Hematopoietic multipotent progenitor cell treated with erythropoietin and hydrocortisone succinate and interleukin-3 and kit ligand, for 4 days (in vitro differentiated cells): ENCODE measurements at places on chromosomes 3 and 15.
A peak's percentile ranks its signal among the peaks of the same experiment; 100 is the strongest.

- peak; percentile 50 for DNase-seq
Observed at GRCh38 chr3:72018343-72018984, 233.5 kb upstream of the PROK2 start.

- DNase-seq, result no peak
Observed at GRCh38 chr15:49720261-49720660, 99.4 kb downstream of the DTWD1 start.

- DNase-seq, result no peak
Observed at GRCh38 chr3:160929595-160929994, 173.6 kb downstream of the PPM1L start.

- no peak for DNase-seq
Observed at GRCh38 chr3:30342318-30343060, 263.9 kb upstream of the TGFBR2 start.

DNA sequence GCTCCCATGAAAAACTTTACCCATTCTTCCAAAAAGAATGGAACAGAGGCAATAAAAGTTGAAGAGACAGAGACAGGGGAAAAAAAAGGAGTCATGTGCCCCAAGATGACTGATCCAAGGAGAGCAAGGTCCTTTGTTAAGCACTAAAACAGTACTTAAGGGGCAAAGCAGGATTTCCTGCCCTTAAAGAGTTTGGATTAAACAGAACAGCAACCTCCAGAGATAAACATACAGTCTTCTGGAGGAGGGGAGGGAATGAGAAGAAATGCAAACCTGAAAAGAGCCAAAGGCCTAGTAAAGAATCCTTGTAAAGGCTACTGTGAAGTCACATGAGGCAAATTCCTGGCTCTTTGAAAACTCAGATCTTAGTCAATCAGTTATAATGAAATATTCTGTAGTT is 38.2 kb downstream of the SHQ1 start:
- DNase-seq, result no peak

DNA sequence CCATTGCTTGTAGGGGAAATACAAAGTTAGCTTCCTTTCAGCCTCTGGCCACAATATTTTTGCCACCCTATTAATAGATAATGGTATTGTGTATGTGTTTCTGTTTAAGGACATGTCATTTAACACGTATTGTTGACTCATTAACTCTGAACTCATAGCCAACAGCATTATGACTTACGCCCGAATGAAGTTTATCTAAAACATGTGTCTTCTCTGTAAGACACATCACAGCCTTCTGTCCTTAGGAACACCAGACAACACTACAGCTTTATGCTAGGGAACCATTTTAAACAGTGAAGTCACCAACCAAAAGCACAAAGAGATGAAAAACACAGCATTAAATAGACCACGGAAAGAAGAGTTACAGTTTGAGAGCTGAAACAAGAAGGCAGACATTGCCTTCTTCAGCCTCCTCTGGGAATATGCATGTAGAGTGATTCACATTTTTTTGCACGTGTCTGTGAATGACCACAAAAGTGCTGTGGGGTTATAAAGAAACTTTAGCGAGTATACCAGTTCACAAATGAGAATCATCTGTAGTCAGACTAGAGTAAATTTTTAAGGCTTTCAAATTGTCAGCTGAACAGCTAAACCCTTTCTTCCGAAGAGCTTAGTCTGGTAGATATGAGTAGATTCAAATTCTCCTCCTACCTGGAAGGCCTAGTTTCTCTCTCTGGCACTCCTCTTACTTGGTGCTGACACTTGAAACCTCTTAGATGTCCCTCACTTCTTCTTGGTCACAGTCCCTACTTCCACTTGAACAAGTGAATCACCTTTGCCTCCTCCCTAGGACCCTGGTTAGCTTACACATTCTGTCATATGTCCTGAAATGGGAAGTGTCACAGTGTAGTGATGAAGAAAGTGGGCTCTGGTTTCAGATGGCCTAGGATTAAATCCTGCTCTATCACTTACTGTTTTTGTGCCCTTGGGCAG is 32.2 kb downstream of the MCTP2 start:
- no peak for DNase-seq

DNA sequence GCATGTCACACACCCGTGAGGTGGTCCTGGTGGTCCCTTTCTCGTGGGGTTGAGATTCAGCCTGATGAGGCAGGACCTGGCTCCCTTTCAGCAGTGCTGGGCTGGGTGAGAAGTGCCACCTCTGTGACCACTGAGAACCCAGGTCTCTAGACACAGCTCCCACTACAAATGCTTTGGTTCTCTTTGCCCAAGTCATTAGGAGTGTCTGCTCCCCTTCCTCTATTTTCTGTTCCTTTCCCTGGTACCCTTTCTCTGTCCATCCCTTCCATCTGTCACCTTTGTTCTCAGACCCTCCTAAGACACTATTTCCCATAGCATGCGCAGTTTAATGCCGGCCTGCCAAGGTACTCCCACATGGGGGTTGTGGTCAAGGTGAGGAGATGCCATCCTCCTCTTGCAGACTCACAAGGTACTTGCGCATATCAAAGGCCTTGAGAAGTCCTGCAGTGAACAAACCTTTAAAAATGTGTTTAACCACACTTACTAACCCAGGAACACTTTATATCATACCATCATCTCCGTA is 297.7 kb downstream of the LRTM1 start:
- DNase-seq, result no peak

GRCh38 chr3:132661101-132661500 is 972 bp downstream of the UBA5 start:
- no peak for DNase-seq

DNA sequence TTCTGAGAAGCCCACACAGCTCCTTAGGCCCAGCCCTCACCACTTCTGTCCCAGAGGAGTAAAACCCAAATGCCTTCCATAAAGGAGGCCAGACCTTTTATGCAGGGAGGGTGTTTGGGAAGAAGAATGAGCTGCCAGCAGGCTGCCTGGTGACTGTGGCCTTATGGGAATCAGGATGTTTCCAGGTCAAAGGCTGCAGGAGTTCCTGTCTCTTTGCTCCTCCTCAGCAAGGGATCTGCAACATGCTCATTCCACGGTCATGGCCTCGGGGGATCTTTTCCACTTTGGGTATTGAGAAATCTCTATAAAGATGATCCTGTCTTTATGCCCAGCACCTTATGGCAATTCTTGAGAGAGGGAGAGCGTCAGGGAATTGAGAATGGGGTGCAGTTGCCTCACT is 25.2 kb upstream of the MAGEF1 start:
- no peak for DNase-seq

DNA sequence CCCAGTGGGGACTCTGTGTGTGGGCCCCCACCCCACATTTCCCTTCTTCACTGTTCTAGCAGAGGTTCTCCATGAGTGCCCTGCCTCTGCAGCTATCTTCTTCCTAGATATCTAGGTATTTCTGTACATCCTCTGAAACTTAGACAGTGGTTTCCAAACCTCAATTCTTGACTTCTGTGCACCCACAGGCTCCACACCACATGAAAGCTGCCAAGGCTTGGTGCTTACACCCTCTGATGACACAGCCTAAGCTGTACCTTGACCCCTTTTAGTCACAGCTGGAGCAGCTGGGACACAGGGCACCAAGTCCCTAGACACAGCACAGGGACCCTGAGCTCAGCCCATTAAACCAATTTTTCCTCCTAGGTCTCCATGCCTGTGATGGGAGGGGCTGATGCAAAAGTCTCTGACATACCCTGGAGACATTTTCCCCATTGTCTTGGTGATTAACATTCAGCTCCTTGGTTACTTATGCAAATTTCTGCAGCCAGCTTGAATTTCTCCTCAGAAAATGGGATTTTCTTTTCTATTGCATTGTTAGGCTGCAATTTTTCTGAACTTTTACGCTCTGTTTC is 304.5 kb downstream of the OTOL1 start:
- DNase-seq, result no peak

- no peak for DNase-seq
Observed at GRCh38 chr3:20645340-20645739, 459.3 kb upstream of the SGO1 start.

GRCh38 chr3:71515636-71516365 is 67.7 kb downstream of the FOXP1 start:
- DNase-seq, result peak; percentile 56

- DNase-seq, result no peak
Observed at GRCh38 chr3:166697495-166697894, 682.6 kb downstream of the ZBBX start.

DNA sequence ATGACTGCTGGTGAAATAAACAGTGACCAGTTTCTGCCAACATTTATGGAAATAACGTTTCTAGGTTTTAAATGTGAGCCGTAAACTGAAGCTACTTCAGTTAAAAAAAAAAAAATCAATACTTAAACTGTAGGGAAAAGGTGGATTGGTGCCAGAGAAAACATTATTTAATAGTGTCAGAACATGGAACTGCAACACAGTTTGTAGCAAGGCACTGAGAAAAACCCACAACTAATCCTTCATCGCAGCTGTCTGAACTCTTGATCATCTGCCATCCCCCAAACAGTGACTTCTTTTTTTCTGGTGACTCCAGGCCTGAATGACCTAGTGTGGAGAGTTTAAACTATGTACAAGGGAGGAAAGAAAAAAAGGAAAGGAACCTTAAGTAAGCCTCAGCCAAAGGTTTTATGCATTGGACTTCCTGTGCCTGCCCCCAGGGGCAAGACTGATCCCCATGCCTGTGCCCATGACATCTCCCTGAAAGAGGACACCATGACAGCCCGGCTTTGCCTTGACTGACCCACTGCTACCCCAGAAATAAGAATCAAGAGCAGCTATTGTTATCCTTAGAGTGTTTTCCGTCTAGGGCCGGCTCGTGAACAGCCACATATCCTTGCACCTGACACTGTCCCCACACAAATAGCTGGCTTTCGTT is 33.1 kb downstream of the CRTAP start:
- DNase-seq, result peak; percentile 61

- no peak for DNase-seq
Observed at GRCh38 chr3:76040946-76041345, 255.6 kb upstream of the ZNF717 start.
